ENCODE measurements at places on chromosomes 12 and 14.

- no peak overlapping the region for H3K4me3 ChIP-seq
- no peaks in the 10 kb centered on the region for H3K4me1 ChIP-seq
- H3K27ac ChIP-seq, result no peak overlapping the region
- H3K27me3 ChIP-seq, result no peaks in the 10 kb centered on the region
Measured at GRCh38 chr12:13362260-13362841, 165.8 kb downstream of the EMP1 start.

GRCh38 chr14:56215180-56215579 lies 97.0 kb downstream of the PELI2 start:
- no peaks in the 10 kb centered on the region for H3K36me3 ChIP-seq
- no peaks in the 10 kb centered on the region for H3K27me3 ChIP-seq
- peaks cover 20% of the 10 kb centered on the region for H3K4me1 ChIP-seq
- no peak overlapping the region for H3K27ac ChIP-seq
- no peak for DNase-seq
- H3K4me3 ChIP-seq, result no peak overlapping the region

GRCh38 chr14:61930101-61930857 lies 168.1 kb downstream of the SNAPC1 start:
- no peaks in the 10 kb centered on the region for H3K27me3 ChIP-seq
- no peak overlapping the region for H3K4me3 ChIP-seq
- H3K36me3 ChIP-seq, result no peaks in the 10 kb centered on the region

DNA sequence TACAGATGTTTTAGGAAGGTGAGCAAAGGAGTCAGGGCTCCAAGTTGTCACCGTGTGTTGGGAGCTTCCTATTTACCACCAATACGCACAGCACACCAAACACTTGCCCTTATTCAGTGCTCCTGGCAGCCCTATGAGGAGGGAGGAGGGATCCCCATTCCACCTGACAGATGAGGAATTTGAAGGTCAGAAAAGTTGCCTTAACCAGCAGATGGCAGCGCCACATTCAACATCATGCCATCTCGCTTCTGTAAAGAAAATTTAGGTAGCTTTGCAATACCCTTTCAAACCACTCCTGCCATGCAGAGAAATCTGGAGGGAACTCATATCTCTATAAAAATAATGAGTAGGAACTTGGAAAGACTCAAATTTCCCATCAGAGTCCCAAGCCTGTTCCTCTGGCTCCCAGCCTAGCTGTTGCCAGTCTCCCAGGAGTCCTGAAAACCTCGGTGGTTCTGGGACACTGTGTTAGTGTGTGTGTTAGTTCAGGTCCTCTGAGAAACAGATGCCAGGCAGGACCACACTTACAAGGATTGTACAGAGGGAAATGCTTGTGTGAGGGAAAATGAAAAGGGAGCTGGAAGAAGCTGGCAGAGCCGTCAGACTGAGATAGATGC lies 410.5 kb downstream of the MED13L start:
- H3K27me3 ChIP-seq, result peaks cover 3% of the 10 kb centered on the region
- no peak overlapping the region for H3K4me3 ChIP-seq
- no peak overlapping the region for H3K27ac ChIP-seq
- H3K36me3 ChIP-seq, result no peaks in the 10 kb centered on the region
- no peaks in the 10 kb centered on the region for H3K4me1 ChIP-seq

DNA sequence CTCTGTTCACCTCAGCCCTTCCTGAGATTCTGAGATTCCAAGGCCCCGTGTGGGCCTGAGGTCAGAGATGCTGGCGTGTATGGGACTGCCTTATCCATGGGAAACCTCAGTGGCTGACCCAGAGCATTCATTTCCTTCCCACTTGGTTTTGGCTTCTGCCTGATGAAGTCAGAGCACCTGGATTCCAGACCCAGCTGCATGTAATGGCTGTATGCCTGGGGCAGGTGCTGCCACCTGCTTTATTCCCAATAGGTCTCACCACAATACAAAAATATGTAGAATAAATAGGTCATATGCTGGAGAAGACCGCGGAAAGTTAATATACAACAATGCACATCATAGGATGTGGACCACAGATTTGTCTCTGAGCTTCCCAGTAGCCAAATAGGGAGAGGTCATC lies 25.6 kb downstream of the FIGNL2 start:
- no peak overlapping the region for H3K27ac ChIP-seq
- no peak for DNase-seq
- H3K27me3 ChIP-seq, result no peaks in the 10 kb centered on the region
- H3K4me1 ChIP-seq, result peaks cover 12% of the 10 kb centered on the region

Data from neuronal stem cell (in vitro differentiated cells).